ENCODE measurements at places on chromosomes 6 and 20.

GRCh38 chr6:43283905-43284304 is 14.2 kb upstream of the SLC22A7 start:
- no peak for DNase-seq

- peak; percentile 68 for DNase-seq
Measured at GRCh38 chr20:33005132-33005566, 916 bp upstream of the SUN5 start.

DNA sequence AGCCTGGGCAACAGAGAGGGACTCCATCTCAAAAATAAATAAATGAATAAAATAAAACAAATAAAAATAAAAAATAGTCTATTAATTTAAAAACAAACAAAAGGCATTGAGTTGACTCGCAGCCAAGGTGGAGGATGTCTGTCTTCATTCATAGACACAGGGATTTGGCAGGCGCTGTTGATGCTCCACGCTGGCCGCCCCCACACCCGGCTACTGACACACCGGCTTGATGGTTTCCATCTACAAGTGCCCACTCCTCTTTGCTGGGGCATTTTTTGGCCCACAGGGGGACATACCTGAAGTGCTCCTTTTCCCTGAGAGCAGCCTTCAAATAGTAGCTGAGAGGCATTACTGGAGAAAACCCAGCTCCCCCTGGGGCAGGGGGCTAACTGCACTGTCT is 178.3 kb upstream of the RALGAPA2 start:
- no peak for DNase-seq

- no peak for DNase-seq
Measured at GRCh38 chr20:1908191-1908590, 13.0 kb downstream of the SIRPA start.

DNA sequence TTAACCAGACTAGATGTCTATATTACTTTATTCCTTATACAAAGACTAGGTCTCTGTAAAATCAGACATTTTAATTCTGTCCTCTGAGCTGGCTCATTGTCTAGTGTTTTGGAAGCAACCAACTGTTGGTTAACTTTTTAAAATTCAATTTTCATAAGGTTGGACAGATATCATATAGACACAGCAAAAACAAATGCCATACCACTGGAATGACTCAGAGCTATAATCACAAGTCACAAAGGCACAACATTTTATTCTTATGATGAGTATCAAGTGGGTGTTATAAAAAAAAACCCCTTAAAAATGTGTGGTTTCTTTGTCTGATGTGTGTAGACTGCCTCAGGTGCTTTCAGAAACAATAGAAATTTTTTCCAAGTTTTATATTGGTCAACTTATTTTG is 296.2 kb upstream of the MARCKS start:
- no peak for DNase-seq

GRCh38 chr6:209432-210103 is 82.7 kb upstream of the DUSP22 start:
- no peak for DNase-seq

GRCh38 chr6:6697620-6698019 is 109.1 kb downstream of the LY86 start:
- no peak for DNase-seq

GRCh38 chr6:133985970-133986369 is 32.9 kb downstream of the TBPL1 start:
- no peak for DNase-seq

- no peak for DNase-seq
Measured at GRCh38 chr6:141467041-141467440, 665.7 kb upstream of the GJE1 start.

DNA sequence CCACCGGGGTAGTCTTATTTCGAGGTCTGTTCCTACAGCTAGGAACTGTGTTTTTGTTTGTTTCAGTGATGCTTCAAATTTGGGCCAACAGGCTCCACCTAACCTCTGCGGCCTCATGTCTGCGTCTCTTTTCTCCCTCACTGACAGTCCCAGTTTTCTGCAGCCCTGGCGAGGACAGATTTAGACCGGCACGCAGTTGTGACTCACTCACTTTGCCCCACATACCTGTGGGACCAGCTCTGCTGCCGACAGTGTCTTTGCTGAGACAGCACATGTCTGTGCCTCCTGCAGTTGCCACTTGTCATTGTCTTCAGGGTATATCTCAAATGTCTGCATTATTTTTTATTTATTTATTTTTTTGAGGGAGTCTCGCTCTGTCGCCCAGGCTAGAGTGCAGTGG is 29.2 kb downstream of the OSBPL2 start:
- DNase-seq = no peak

GRCh38 chr6:44432726-44433125 is 45.2 kb downstream of the CDC5L start:
- DNase-seq = no peak

DNA sequence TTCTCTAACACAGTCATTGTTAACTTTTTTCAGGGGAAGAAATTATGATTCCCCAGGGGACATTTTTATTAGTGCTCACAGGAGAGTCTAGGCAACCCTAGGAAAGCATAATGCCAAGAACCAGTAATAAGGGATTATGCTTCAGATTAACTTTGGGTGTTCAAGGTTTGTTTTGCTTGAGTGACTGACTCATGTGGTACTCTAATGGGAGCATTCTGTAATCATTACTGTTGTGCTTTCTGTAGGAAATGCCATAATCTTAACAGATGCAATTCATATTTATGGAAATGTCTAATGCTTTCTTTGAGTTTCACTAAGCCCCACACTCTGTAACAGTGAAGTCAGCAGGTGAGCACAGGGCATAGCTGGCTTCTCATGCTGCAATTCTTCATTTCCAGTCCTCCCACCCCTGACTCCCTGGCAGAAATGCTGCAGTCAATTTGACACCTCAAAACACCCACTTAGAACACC is 263.4 kb upstream of the MAN1A1 start:
- DNase-seq = no peak

- DNase-seq = no peak
Measured at GRCh38 chr6:169175360-169175887, 78.2 kb downstream of the THBS2 start.

DNA sequence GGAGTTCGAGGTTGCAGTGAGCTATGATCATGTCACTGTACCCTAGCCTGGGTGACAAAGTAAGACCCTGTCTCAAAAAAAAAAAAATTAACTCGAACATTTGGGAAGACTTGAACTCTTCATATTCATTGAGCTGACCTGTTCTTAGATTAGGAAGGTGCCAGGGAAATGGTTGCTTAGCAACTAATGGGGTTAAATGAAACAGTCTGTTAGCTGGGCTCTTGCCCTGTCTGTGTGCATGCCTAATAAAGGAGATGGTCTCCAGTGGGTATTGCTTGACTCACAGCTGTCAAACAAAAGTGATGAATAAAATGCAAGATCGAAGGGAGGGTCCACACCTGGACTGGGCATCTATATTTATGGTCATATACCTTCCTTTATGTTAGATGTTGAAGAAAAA is 101.8 kb downstream of the KLHL32 start:
- no peak for DNase-seq

- no peak for DNase-seq
Measured at GRCh38 chr6:154331750-154332149, 24.9 kb downstream of the IPCEF1 start.

DNA sequence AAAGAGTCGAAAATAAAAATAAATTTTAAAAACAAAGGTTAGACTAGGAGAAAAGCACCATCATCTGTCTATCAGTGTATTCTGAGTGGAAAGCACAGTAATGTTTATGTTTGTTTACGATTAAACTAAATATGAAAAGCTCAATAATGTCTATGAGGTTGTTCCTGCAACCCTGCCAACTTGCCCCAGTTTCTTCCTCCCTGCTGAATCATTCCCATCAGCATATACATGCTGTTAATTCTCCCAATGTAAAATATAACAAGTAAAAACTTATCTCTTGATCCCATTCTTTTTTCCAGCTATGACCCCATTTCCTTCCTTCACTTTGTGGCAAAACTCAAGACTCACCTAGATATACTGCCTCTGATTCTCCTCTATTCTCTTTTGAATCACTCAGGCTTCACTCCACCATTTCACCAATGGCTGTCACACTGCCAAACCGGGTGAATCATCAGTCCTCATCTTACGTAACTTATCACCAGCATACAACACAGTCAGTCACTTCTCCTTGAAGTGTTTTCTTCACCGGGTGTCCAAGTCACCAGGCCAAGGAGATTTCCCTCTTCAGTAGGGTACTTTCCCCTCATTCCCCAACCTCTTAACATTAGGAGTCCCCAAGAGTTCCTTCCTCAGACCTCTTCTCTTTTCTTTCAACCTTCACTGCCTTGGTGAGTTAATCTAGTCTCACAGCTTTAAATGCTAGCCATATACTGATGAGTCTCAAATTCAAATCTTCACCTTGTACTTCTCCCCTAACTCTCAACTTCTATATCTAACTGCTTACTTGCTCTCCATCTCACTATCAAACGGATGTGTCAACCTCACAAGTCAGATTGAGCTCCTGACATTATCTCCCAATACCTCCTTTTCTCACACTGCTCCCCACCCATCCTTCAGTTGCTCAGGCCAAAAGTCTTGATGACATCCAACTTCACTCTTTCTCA is 6.2 kb downstream of the TMEM242 start:
- DNase-seq = no peak

- DNase-seq = peak; percentile 81
Measured at GRCh38 chr6:50816115-50816675, 2.5 kb upstream of the TFAP2B start.

GRCh38 chr20:35133735-35134134 is 13.4 kb downstream of the EDEM2 start:
- DNase-seq = no peak

DNA sequence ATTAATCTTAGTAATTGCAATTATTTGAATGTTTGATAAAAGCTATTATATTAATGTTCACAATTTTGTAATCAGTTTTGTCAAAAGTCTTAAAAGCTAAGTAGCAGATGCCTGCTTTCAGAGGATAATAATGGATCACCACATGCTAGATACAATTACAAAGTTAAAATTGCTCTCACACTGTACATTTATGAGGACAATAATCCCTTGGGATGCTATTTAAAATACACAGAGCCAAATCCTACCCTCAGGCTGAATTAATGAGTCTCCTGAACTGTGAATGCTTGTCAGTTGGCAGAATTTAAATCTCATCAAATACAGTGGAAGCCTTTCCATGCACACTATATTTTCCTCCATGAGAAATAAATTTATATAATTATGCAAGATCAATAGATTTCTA is 153.3 kb upstream of the SYNCRIP start:
- DNase-seq = no peak

GRCh38 chr20:1368448-1369199 is 24.2 kb downstream of the FKBP1A start:
- no peak for DNase-seq

DNA sequence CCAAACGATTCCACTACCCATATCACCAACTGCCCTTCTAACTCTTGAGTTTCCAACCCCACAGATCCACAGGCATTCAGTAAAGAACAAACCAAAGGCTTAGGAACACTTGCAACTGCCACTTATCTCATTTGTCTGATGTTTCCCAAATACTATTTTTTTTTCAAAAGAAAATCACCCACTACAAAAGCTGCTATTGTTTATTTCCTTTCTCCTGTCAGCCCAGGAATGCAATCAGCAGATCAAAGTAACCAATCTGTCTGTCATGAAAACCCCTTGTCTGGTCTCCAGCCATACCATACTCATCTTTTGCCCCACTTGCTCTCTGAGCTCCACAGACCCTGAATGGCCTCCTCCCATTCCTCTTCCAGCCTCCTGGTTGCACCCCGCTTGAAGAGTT is 8.8 kb upstream of the CST8 start:
- no peak for DNase-seq

DNA sequence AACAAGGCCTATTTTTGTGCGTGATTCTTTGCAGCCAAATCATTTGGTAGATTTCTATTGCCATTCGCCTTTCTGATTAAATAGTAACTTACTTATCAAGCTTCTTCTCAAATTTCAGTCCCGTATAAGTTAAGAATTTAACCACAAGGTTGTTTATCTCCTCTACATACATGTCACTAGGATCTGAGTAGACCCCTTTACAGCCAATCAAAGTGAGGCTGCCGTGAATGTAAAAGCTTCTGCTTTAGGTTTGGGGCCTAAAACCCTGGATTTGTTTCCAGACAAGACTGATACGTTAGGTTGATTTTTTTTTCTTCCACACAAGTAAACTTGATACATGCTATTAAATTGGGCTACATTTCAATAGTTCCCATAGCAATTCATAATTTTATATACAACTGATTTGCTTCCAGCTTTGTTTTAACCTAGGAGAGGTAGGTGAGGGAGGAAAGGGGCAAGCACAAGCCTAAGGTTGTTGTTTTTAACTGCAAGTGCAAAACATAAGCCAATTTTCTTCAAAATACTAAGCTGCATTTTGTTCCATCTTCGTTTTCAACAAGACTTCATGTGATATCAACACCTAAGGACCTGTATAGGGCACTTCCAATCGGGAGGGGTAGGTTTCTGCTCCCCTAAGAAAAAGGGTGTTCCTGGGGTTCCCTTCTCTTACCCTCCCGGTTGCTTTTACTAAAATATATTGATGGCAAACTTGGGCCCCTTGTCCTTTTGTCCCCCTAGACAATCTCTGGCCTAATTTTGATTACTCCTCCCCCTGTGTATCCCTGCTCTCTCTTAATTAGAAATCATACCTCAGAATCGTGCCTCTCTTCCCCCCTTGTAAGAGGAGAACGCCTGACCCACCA is 1.7 kb downstream of the RANBP9 start:
- peak; percentile 77 for DNase-seq

DNA sequence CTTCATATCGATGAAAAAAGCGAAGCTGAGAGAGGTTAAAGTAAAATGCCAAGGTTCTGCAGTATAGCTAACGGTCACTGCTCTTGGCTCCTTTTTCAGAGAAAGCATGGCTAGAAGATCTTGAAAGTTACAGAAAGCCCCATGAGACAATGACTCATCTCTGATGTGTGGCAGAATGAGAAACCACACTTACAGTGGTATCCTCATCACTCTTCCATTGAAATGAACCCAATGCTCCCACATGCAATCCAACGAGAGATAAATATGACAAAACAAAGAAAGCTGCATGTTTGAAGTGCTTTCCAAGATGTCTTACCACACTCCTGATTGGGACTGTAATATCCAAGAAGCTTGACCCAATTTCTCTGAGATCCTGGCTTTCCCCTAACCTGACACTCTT is 694.9 kb downstream of the PRKN start:
- no peak for DNase-seq

GRCh38 chr6:50249493-50249892 is 199.8 kb upstream of the DEFB112 start:
- no peak for DNase-seq

GRCh38 chr20:18223409-18223808 is 64.9 kb upstream of the ZNF133 start:
- DNase-seq = no peak

DNA sequence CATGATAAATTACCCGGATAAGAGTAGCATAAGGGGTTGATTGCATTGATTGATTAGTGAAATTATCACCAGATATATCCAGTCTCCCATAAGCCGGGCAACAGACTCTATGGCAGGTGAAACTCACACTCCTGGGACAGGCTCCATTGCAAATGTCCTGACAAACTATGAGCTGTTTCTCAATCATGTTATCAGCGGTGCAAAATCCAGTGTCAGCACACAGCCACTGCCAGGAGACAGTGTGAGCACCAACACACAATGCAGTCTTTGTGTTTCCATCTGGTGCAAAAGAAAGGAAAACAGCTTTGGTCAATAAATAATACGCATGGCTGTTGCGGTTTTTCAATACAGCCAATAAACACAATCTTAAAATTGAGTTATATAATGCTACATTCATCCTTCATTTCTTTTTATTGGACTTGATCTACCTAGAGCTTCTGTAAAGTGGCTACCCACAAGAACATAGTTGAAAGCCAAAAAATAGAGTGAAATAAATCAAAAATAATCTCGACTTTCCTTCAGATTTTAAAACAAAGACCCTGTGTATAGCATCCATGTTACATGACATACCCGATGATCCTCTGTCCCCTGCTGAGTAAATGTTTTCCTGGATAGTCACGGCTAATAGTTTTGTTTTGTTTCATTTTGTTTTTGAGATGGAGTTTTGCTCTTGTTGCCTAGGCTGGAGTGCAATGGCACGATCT is 64.3 kb upstream of the AFDN start:
- no peak for DNase-seq
